Activated T-helper 1 cell treated with anti-CD3 and anti-CD28 coated beads, Interleukin-12 subunit alpha, Interleukin-12 subunit beta, Interleukin-2, Interleukin-4 antibody, amounts not matched to agents 30 ng/mL and 10 ng/mL and 1 ng/mL, durations not matched to agents 14 hours and 24 hours and 36 hours (primary cell): ENCODE measurements at places on chromosomes 6 and 20. TPM values are rescaled to one million over a fixed set of nuclear protein-coding genes. Genes with fewer than 3 reads are reported as not detected.

Gene MTFR2
- total RNA-seq = 23.3 and 27.6 TPM in 2 replicates

Gene STX16
- 99.9 and 102 TPM in 2 replicates for total RNA-seq

Gene CLDN20
- total RNA-seq = 0.29 TPM in 1 of 2 replicates, not detected in the other

Gene ZNF512B
- total RNA-seq = 28.0 and 28.3 TPM in 2 replicates

Gene APOBEC2
- not detected in 2 replicates for total RNA-seq

Gene MARCKS
- total RNA-seq = 0.05 and 0.10 TPM in 2 replicates

Gene SNPH
- 2.1 and 2.5 TPM in 2 replicates for total RNA-seq

Gene PDYN
- not detected in 2 replicates for total RNA-seq

Gene ARFGEF3
- 0.22 and 0.29 TPM in 2 replicates for total RNA-seq

Gene SIRPD
- not detected in 2 replicates for total RNA-seq

Gene PREP
- 55.9 and 58.1 TPM in 2 replicates for total RNA-seq

Gene OR2J3
- total RNA-seq = not detected in 2 replicates

Gene DOK5
- total RNA-seq = 25.2 and 27.7 TPM in 2 replicates

Gene GINS1
- 39.6 and 40.1 TPM in 2 replicates for total RNA-seq
